BJ (cell line): ENCODE measurements at places on chromosomes 2 and 18.

DNA sequence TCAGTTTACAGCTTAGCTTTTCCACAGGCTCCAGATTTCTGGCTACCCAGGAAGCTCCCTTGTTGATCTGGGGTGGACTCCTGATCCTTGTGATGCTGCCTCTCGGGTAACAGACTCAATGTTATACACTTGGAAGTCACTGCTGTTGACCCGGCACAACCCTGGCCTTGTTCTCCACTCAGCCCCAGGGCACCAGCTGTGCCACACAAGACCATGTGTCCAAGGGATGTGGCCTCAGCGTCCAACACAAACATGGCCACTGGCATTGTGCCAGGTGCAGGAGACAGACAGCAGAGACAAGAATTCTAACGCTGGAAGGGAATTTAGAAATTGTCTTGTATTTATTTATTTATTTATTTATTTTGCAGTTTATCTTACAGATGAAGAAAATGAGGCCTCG is 39.0 kb upstream of the PPP4R1 start:
- DNase-seq: no peak

GRCh38 chr2:164622338-164623106 is 1.2 kb upstream of the GRB14 start:
- no peak for DNase-seq

GRCh38 chr2:107374249-107374648 is 452.4 kb upstream of the RGPD4 start:
- DNase-seq: no peak

DNA sequence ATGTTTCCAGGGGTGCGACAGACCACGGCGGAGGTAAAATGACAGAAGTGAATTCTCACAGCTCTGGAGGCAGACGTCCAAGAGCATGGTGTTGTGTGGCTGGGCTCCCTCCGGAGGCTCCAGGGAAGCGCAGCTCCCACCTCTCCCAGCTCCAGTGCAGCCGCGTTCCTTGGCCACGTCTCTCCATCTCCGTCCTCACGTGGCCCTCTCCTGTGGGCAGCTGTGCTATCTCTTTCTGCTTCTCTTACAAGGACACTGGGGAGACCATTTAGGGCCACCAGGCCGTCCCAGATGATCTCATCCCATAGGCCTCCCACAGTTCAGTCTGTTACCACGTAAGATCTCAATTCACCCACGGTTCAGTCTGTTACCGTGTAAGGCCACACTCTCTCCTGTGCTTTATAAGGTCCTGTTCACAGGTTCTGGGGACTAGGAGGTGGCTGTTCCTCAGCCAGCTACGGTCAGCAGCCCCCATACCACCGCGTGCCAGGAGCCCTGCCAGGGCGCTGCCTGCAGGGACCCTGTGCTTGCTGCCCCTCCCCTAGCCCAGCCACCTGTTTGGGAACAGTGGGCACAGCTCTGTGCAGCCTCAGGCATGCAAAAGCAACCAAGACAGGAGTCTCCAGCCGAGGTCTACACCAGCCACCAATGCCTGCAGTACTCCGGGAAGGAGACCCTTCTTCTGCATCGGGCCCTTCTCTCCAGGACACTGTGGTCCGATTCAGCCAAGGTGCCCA is 2.9 kb upstream of the MAB21L4 start:
- no peak for DNase-seq

DNA sequence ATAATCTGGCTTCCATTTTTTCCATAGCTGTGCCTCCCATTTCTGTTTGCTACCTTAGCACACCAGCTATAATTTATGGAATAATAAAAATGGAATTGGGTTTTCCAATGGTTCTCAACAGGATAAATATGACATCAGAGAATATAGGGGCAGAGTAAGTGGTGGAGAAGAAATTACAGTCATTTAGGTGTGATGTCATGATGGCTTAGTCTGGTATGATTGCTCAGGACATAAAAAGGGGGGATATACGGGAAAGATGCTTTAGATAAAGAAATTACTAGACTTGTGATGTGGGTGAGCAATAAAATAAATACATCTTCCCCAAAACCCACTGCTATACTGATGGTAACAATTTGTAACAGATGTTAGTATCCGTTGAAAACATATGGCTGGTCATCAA is 21.6 kb upstream of the KIF5C start:
- no peak for DNase-seq

GRCh38 chr2:159736048-159736447 is 23.7 kb downstream of the MARCHF7 start:
- no peak for DNase-seq

DNA sequence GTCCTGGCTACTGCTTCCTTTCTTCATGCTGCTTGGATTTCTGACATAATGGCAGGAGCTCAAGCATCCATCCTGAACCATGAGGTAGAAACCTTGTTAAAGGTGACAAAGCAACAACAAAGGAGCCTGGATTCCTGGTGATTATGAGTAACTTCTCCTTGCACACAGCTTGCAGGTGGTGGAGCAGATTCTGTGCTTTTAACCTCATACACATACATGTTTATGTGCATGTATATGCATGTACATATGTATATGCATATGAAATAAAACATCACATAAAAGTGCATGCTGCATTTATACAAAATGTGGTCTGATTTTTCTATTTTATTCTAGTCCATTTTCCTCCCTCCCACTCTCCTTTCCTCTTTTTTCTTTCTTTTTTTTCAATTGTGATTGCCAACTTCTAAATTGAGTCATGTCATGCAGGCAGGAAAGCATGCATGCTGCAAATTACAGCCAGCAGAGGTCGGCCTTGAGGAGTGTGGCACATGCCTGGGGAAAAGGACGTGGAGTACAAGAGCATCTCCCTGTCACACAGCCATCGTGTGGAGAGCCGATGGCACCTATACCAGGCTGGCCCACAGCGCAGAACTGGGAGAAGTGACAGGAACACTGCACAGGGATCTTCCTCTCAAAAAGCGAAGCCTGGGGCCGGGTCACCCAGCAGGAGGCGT is 17.9 kb downstream of the LCT start:
- DNase-seq: no peak

DNA sequence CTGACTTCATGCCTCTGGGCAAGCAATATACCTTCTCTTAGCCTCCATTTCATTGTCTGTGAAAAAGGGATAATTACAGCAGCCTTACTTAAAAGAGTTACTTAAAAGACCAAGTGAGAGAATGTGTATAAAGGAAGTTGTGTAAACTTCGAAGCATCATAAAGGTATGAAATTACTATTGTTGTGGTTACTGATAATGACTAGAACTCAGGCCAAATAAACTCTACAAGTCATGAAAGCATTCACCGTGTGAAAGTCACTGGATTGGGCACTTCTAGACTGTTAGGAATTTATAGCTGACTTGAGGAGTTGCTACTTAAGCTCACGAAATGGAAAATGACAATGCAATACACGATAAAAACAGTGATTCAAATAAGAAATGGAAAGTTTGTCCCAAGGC is 67.4 kb upstream of the HAAO start:
- no peak for DNase-seq

GRCh38 chr18:13381944-13382365 is 163.4 kb downstream of the LDLRAD4 start:
- no peak for DNase-seq

GRCh38 chr2:28326881-28327505 is 65.7 kb upstream of the FOSL2 start:
- no peak for DNase-seq

DNA sequence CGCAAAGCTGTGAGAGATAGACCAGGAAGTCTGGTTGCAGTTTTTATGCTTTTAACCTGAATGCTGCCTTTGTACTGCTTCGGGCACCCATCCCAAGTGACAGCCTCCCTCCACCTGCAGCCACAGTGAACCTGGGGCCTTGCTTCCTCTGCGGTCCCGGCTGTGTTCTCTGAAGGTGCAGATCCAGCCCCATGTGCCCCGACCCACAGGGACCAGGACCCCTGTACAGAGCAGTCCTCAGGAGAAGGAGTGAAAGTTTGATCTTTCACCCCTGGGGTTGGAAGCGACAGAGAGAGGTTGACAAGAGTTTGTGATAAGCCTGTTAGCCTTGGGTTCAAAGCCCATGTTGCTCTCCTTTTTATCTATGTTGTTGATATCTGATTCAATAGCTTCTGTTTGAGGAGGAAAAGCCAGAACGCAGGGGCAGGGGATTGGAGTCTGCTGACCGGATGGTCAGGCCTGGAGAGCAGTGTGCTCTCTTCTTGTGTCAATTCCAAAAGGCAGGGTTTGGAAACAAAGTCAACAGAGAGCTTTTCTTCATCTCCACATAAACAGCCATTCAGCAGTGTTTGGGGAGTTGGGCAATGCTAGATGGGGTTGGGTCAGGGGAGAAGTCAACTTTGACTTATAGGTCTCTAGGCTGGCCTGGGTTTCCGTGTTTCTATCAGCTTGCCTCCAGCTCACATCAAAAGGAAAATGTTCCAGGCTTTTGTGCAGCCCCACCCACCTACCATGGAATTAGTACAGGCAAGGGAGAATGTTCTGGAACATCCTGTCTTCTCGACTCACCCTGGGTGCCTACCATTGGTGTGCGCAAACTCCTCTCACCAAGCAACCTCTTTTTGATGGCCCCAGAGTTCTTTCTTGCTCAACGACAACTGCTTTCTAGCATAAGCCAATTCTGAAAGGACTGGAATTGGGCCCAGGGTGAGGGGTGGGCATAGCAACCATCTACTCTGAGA is 214.9 kb downstream of the ALPK2 start:
- no peak for DNase-seq

DNA sequence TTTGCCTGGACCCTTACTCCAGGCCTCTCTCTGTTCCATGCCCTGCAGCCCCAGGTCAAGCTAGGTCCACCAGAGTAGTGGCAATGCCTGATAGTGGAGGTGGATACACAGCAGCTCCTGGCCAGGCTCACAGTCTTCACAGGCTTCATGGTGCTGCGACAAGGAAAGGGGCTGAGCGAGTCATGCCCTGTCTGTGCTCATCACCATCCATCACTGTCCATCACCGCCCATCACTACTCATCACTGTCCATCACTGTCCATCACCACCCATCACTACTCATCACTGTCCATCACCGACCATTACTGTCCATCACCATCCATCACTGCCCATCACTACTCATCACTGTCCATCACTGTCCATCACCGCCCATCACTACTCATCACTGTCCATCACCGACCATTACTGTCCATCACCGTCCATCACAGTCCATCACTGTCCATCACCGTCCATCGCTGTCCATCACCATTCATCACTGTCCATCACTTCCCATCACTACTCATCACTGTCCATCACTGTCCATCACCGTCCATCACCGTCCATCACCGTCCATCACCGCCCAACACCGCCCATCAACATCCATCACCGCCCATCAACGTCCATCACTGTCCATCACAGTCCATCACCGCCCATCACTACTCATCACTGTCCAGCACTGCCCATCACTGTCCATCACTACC is 57.1 kb upstream of the OTOS start:
- no peak for DNase-seq

DNA sequence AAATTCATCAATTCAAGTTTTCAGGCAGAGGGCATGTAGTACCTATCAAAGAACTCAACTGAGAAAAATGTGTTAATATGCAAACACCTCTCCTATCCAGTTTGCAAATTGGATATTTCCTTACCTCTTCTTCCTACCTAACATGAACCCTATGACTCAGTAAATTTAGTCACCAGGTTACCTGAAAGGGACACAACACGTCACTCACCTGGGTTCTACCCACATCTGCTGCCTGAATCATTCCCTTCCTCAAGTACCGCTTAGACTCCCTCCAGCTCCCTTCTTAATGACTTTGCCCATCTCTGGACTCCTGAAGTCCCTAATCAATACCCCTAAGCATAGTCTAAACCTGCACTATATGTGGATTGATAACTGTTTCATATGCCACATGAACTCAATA is 10.4 kb downstream of the ANKRD44 start:
- no peak for DNase-seq

DNA sequence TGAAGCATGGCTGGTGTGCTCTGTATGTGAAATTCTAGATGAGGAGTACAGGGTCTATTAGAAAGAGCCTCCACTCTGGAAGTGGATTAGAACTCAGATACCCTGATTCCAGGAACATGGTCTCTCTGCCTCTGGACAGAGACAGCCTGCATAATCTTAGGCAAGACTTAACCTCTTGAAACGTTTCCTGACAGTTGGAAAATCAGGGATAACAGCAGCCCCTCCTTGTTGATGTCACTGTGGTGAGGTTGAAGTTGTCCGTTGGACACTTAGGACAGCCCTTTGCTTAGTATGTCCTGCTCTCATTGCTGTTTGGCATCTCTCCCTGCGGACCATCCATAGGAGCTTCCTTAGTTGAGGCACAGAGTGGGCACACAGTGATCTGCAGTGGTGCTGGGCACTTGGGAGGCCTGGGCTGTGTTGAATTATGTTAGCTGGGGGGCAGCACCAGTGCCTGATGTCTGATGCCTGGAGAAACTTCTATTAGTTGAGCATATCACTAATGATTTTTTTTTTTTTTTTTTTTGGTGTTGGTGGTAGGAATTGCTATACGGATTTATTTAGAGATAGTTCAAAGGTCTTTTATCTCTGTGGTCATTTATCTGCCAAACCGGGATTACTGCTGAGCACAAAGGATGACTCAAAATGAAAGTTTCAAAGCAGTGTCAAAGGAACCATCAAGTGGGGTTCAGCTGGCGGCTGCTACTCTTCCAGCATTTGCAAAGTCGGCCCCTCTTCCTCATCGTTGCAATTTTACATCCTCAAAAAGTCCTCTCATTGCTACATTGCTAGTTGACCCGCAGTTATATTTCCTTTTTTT is 28.8 kb downstream of the SETBP1 start:
- DNase-seq: no peak

DNA sequence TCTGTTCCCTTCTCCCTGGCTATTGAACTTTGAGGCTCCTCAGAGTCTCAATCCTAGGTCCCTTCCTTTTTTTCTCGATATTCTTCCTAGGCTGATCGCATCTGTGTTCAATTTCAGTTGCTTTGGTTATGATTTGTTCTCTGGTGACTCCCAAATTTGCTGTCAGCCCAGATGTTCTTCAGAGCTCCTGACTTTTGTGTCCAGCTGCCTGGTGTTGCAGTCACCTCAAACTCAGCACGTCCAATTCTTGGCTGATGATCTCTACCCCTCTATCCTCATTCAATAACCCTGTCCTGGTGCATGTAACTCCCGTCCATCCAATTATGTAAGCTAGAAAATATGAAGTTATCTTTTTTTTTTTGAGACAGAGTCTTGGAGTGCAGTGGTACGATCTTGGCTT is 31.4 kb downstream of the DIS3L2 start:
- DNase-seq: no peak

DNA sequence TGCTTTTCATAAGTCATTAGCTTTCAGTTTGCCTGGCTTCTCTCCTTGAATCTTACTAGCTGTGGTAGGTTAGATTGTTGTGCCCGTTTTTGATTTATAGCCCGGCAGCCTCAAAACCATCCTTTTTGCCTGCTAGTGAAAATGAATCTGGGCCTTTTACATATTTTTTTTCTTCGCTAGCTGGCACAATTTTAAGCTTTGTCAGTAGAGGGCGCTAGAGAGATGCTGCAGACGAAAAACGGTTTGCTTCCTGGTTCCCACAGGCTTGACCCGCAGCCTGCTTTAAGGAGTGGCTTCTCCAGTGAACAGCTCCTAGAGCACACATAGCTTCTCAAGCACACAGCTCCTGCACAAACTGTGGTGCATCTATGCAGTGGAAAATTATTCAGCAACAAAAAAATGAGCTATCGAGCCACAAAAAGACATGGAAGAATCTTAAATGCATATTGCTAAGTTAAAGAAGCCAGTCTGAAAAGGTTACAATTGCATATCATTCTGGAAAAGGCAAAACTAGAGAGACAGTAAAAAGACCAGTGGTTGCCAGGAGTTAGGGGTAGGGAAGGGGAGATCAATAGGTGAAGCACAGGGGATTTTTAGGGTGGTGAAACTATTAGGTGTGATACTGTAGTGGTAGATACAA is 47.9 kb downstream of the E2F6 start:
- no peak for DNase-seq

- DNase-seq: no peak
Observed at GRCh38 chr2:63740943-63741342, 100.8 kb upstream of the UGP2 start.

- DNase-seq: no peak
Observed at GRCh38 chr2:182324665-182325064, 102.2 kb downstream of the PDE1A start.
